ENCODE measurements at places on chromosomes 1 and 21.

DNA sequence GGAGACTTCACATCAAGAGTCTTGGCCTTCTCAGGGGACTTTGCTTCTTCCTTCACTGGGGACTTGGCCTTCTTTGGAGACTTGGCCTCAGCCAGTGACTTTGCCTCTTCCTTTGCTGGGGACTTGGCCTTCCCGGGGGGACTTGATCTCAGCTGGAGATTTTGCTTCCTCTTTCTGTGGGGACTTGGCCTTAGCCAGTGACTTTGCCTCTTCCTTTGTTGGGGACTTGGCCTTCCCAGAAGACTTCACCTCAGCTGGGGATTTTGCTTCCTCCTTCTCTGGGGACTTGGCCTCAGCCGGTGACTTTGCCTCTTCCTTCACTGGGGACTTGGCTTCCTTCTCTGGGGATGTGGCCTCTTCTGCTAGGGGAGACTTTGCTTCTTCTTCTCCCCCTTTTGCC is 13.5 kb upstream of the CD2 start:
- no peak for DNase-seq

GRCh38 chr1:19273106-19273843 is 15.3 kb downstream of the AKR7A3 start:
- no peak for DNase-seq

GRCh38 chr1:109272831-109273547 is 10.0 kb downstream of the PSRC1 start:
- DNase-seq, result no peak

GRCh38 chr1:12272770-12273169 is 42.9 kb downstream of the VPS13D start:
- no peak for DNase-seq

- no peak for DNase-seq
Observed at GRCh38 chr1:230317823-230318819, 108.0 kb downstream of the PGBD5 start.

DNA sequence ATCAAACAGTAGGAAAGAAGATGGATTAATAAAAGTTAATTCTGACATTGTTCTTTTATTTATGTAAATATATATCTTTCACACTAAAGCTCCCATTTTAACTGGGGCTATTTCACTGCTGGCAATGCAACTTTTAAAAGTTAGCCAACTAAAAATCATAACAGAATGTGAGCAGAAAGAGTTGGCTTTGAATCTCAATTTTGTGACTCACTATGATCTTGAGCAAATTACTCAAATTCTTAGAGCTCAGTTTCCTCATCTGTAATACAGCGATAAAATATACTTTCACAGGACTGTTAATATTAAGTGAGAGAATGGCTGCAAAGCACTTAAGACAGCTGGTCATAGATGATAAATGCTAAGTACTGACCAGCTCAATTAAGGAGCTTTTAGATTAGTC is 10.8 kb downstream of the EFCAB14 start:
- no peak for DNase-seq

DNA sequence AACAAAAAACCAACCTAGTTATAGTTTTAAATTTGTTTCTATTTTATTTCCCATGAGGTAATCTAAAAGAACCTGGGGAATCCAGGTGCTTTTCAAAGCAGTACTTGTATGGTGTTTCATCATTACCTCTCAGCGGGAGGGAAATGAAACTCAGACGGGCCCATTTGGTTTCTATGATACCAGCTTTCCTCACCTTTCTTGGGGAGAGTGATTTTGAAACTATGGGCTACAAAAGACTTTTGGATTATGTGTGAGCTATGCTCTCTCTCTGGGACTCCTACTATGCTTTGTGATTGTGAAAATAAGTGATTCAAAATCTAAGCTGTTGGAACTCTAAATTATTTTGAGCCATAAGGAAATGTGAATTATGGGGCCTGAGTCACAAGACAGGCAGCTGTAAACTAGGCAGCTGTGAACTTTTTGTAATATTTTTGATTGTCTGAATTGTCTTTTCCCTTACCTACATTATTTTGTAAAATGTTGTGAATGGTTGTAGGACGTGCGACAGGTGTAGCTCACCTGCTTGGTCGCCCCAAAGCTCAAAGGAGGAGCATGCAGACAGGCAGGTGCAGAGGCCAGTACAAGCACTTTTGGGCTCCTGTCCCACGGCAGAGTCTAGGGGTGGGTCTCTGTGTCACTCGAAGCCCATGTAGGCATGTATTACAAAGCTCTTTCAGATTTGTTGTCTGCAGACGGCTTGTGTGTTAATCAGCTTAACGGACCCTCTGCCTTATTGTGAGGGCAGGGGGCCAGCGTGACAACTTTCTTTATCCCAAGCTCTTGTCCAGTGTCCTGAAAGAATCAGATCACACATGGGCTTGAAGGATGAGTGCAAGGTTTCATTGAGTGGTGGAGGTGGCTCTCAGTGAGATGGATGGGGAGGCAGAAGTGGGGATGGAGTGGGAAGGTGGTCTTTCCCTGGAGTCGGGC is 64.8 kb upstream of the BACH1 start:
- no peak for DNase-seq

GRCh38 chr1:160868141-160868540 is 5.5 kb upstream of the CD244 start:
- DNase-seq, result no peak

- DNase-seq, result no peak
Observed at GRCh38 chr1:78095593-78095992, 49.8 kb downstream of the GIPC2 start.

DNA sequence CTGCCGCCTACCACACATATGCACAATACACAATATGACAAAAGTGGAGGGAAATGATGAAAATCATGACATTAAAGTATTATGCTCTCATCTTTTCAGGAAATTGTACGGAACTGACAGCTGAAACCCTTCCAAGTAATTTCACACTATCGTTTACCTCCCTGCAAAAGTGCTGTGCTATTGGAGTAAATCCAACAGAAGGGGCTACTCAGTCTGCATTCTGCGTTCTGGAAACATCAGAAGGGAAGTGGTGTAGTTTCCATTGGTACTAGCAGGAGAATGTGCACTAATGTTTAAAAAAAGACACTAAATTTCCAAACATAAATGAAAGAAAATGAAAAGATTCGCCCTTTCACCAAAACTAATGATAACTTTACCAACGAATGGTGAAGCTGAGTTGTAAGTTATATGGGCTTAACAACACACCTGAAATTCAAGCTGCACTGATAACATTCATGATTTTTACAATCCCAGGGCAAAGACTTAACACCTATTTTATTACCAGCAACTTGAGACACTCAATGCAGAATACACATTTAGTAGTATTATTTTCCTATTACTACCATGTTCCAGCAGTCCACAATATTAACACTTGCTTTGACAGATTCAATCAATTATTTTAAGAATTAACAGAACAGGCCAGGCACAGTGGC is 3.2 kb downstream of the DENND1B start:
- no peak for DNase-seq

DNA sequence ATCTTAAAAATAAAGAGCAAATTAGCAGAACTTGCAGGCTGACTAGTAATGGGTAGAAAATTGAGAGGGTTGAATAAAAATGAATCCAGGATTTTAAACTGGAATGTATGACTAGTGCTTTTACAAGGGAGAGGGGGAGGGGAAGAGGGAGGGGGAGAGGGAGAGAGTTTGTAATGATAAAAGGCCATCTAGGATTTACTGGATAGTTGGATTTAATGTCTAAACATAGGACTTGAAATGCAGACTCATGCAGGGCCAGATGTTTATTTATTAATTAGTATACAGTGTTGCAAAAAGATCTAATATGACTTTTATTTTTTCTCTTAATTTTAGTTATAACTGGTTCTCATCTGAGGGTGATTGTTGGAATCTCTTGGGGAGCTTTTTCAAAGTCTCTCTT is 4.3 kb downstream of the ZNF326 start:
- no peak for DNase-seq

GRCh38 chr1:19640363-19641316 is 3.5 kb upstream of the NBL1 start:
- no peak for DNase-seq

- no peak for DNase-seq
Observed at GRCh38 chr1:8962812-8963530, 17.3 kb downstream of the CA6 start.

DNA sequence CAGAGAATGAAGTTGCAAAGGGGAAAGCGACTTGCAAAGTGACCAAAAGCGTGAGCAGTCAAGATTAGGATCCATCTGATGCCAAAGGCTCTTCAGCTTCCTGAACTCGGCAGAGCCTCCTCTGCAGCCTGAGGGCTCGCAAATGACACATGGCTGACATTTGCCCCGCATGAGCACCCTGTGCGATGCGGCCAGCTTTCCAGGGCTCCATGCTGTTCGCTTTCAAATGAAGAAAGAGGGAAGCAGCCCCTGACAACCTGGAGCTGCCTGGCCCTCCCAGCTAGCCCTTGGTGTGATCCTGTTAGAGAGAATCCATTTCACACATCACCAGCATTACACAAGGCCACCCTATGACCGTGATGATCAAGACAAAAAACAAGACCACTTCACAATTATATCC is 20.2 kb upstream of the FAM131C start:
- DNase-seq, result no peak

- DNase-seq, result no peak
Observed at GRCh38 chr1:171784784-171785183, 3.3 kb downstream of the METTL13 start.

All from T-helper 17 cell (primary cell).